ENCODE measurements at places on chromosomes 5 and 9.

GRCh38 chr9:95783426-95783975 is 92.0 kb upstream of the ERCC6L2 start:
- DNase-seq = no peak

- DNase-seq = no peak
These were observed 86.1 kb upstream of the ADAMTS2 start for GRCh38 chr5:179431221-179431824.

DNA sequence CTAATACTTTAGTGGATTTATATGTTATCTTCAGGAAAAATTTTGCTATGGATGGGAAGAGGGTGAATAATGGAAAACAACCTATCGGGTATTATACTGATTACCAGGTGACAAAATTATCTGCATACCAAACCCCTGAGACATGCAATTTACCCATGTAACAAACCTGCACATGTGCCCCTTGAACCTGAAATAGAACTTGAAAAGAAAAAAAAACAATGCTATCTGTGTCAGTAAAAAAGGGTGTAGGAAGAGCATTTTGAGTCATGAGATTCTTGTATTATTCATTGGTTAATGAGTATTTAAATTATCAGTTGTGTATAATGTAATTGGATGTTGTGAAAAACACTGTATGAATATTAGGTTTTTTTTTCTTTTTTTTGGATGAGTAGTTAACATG is 75.4 kb downstream of the PRR16 start:
- no peak for DNase-seq

DNA sequence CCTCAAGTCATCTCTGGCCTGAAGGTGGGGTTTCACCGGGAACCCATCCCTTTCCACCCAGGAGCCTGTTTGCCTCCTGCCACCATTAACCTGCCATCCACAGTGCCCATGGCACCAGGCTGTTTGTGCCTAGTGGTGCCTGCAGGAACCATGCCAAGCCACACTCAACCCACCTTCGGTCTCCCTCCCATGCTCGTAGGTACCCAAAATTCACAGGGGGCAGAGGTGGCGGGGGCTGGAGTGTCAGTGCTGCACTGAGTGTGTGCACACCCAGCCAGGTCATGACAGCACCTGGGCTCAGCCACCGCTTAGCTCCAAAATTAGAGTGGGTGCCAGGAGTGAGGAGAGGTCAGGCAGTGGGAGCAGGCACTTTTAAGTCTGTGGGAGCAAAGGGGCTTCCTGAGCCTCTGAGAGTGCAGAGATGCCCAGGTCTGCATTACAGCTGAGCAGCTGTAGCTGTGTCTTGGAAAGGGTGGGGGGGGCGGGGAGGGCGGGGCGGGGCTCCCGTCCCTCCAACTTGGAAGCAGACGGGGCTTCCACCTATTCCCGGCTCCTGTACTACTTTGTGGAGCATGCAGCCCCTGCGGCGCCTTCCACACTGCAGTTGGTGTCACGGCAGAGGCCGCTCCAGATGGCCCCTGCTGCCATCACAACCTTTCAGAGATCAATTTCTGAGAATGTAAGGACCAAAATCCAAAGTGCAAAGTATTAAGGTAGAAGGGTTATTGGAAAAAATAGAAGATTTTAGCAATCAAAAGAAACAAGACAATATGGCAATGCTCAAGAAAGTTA is 2396.8 kb upstream of the C9orf72 start:
- DNase-seq = no peak

DNA sequence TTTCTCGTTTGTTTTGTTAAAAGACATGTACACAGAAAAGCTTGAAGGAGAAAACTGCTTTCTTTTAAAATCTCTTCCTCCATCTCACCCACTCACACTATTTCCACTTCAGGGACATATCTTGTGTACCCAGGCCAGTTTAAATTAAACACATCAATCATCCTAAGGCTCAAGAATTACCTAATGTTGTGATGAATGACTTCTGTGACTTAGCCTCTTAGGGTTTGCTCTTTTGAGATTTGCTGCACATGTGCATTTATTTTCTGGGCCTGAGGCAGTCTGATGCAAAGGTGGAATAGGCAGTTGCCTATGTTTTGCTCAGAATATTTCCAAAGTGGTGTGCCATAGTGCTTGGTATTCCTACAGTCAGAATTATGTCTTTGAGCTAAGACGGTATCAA is 439.9 kb upstream of the CHD1 start:
- DNase-seq = no peak

All from bone marrow (tissue), 2 donors.